Activated T-cell treated with anti-CD3 and anti-CD28 coated beads, Interleukin-2, amount 50 U/mL, for 48 hours (primary cell): ENCODE measurements at places on chromosomes 3 and 15.
A peak's percentile ranks its signal among the peaks of the same experiment; 100 is the strongest.

DNA sequence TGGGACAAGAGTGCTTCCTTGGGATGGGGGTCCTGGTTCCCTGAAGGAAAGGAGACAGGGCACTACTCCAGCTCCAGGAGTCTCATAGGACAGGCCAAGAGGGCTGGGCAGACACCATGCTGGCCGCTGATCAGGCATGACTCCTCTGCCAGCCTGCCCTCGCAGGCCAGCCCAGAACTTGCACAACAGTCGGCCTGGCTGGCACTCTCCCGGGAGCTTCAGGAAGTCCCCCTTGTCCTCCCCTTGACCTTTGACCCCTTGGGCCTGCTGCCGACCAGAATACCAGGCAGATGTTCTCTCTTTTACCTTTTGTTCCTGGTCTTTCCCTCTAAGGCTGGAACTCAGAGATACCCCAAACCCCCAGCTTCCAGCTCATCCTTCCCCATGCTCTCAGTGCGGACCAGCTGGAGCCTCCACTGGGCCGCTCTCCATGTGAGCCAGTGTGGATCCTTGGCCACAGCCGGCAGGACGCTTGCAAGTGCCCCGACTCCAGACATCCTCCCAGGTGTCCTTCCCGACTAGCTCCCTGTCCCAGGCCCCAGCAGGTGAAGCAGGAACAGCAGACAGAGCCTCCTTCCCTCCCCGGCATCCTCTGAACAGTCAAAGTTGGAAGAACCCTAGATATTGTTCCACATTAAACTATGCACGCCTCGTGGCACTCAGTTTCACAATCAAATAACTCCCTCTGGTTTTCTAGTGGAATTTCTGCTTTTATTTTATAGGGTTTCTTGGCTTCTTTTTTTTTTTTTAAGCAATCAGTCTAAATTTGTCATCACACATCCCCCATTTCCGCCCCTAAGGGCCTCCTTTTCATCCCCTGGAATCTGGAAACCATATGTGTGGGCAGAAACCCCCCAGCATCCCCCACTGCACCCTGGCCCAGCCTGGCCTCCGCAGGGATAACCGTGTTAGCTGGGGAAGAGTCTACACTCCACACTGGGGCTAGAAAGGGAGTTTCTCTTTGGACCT, 15.7 kb downstream of the VPS18 start:
- DNase-seq = no peak

GRCh38 chr3:58192069-58192468, 18.7 kb downstream of the DNASE1L3 start:
- no peak for DNase-seq

- DNase-seq = no peak
Measured at GRCh38 chr3:112001526-112001925, 2.8 kb downstream of the TAGLN3 start.

GRCh38 chr3:128054367-128054766, 2.1 kb downstream of the SEC61A1 start:
- no peak for DNase-seq

- peak; percentile 60 for DNase-seq
Measured at GRCh38 chr3:132535575-132536441, 61.3 kb upstream of the ACKR4 start.
